ENCODE measurements at places on chromosomes 1 and 21.

- DNase-seq = no peak
These were observed 403.2 kb upstream of the B3GALT2 start for GRCh38 chr1:193589597-193590040.

GRCh38 chr1:32580348-32581017 is 41.3 kb downstream of the ZBTB8A start:
- no peak for DNase-seq

- DNase-seq = peak; percentile 24
These were observed 9.3 kb downstream of the CHI3L2 start for GRCh38 chr1:111236806-111237205.

DNA sequence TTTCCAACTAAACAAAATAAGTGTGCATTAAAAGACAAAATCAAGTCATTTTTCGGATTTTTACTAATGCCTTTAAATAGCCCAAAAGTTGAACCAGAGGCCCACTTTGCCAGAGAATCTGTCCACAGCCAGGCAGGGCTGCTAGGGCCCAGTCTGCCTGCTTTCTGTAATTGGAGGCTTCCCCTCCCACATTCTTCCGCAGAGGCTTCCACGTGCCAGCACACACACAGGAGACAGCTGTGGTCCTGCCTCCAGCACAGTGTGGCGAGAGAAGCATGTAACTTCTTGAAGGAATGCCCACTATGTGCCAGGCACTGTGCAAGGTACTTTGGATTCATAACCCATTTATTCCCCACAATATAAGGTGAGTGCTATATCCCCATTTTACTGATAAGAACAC is 11.3 kb upstream of the PDZK1IP1 start:
- no peak for DNase-seq

GRCh38 chr1:90964444-90965035 is 57.3 kb downstream of the ZNF644 start:
- peak; percentile 26 for DNase-seq
